ENCODE measurements at places on chromosomes 12 and 14.
A peak's percentile ranks its signal among the peaks of the same experiment; 100 is the strongest.

GRCh38 chr14:100076133-100076532 is 10.9 kb downstream of the EVL start:
- no peak for DNase-seq

GRCh38 chr14:73465823-73466532 is 7.6 kb upstream of the NUMB start:
- DNase-seq, result no peak

DNA sequence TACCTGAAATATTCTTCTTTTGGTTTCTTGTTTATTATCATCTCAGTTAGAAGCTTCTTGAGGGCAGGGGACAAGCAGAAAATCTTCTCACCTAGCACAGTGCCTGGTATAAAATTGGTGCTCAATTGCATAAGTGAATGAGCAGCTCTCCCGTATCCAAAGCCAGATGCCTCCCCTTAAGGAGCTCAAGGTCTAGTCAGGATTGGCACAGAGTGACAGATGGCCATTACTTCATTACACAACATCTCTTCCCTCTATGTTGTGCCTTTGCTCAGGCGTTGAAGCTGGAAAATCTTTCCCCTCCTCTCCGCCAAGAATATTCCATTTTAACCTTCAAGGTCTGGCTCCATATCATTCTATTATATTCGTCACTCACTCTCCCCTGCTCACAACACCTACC is 3.6 kb downstream of the SLC4A8 start:
- no peak for DNase-seq

- no peak for DNase-seq
These were observed 7.5 kb downstream of the NUBPL start for GRCh38 chr14:31568671-31569070.

GRCh38 chr14:56261046-56261445 is 142.8 kb downstream of the PELI2 start:
- no peak for DNase-seq

- no peak for DNase-seq
These were observed 5.7 kb upstream of the NEK9 start for GRCh38 chr14:75132382-75133086.

DNA sequence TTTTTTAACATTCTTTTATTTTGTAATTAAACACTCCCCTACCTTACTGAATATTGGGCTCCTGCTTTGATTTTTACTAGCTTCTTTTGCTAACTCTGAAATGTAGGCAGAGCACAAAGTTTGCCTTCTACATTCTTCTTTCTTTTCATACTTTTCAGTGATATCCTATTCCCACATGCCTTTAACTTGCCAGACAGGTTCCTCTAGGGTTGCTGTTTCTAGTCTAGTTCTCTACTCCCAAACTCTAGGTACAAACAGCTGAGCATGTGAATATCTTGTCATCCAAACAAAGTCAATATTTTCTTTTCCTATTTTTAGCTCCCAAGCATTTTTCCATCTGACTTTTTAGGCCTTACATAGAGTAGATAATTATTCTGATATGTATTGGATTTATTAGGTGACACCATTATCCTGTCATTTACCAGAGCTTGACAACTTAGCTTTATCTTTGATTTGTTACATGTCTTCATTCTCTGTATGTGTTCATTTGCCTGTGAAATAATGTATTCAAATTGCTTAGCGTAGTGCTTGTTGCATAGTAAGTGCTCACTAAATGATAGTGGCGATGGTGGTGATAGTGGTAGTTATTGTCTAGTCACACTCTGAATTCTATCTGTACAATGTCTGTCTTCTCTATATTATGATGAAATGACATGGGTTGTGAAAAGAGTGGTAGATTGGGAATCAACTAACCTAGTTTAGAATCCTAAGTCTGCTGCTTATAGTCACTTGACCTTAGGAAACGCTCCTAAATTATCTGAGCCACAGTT is 73.6 kb upstream of the DNM1L start:
- DNase-seq, result no peak

GRCh38 chr12:116065606-116066005 is 211.9 kb downstream of the MED13L start:
- DNase-seq, result no peak

DNA sequence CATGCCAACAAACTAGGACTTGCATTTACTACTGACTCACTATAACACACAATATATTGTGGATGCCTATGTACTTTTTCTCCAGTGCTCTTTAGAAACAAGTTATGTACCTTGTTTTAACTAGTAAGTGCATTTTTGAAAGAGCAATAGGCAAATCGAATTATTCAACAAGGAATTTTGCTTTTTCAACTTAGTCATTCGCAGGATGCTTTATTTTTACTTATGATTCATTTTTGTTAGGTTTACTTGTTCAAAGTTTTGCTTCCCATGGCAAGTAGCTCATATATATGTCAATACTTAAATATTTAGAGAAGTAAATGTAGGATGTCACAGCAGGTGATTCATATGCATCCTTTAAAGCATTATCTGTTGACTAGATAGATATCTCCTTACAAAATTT is 149.8 kb downstream of the PELI2 start:
- peak; percentile 52 for DNase-seq

GRCh38 chr14:104112609-104113571 is 25.5 kb upstream of the KIF26A start:
- DNase-seq, result no peak

DNA sequence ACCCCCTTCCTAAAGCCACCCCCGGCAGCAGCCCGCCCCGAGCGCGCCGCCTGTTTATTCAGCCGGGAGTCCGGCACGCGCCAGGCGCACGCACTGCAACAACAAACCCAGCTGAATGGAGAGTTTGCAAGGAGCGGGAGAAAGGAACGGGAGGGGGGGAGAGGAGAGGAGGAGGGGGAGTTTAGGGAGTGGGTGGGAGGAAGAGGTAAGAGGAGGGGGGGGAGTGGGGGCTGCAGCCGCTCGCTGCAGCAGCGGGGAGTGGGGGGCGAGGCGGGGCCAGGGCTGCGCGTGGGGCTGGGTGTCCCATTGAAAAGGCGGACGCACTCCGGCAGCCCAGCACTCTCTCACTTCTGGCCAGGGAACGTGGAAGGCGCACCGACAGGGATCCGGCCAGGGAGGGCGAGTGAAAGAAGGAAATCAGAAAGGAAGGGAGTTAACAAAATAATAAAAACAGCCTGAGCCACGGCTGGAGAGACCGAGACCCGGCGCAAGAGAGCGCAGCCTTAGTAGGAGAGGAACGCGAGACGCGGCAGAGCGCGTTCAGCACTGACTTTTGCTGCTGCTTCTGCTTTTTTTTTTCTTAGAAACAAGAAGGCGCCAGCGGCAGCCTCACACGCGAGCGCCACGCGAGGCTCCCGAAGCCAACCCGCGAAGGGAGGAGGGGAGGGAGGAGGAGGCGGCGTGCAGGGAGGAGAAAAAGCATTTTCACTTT is at the start of gene ASCL1:
ASCL1 (plus strand) TSS at position 336 of the 712 bp plus-strand sequence. CDS start 571 bp downstream, outside the sequence.
- no peak for DNase-seq

DNA sequence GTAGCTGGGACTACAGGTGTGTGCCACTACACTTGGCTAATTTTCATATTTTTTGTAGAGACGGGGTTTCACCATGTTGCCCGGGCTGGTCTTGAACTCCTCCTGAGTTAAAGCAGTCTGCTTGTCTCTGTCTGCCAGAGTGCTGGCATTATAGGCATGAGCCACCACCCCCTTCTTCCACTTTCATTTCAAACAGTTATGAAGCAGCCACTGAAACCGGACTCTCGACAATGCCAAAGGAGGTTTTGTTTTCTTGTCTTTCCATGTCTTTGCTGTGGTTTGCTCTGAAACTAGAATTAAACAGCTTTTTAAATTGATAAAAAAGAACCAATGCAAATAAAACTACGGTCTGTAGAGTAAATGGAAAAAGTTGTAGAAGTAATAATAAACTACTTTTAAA is 30.4 kb downstream of the RAP1B start:
- no peak for DNase-seq

GRCh38 chr12:76303989-76304460 is 44.2 kb downstream of the BBS10 start:
- DNase-seq, result no peak

DNA sequence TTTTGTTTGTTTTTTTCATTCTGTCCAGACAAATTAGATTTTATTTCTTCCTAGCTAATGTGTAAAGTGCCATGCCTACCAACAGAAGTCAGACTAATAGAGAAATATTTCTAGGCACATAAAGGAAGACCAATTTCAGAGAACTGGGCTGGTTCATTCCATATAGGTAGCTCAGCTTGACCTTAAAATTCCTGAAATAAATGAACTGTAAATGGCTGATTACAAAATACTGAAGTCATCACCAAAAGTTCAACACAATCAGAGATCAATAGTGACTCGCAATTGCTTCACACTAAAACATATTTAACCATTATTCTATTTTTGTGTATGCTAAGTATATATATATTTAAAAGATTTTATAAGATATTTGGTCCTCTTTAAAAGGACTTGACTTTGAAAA is 34.2 kb downstream of the PTPRB start:
- DNase-seq, result no peak

- no peak for DNase-seq
These were observed 34.2 kb downstream of the ARID4A start for GRCh38 chr14:58332561-58332960.

DNA sequence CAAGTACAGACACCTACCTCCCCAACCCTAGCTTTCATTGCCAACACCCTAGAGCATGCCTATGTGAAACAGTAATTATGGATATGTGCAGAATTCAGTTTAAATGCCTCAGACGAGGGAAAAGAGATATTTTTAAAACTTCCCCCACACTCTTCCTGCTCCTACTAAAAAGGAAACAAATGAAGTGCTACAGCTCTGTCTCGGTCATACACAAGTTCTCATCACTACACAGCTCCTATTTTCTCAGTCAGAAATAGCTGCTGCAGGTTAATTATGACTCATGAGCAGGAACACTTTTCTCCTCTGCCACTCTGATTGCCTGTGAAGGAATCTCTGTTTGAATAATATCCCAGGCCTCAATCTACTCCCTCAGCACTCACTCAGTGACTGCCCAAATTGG is 703.6 kb upstream of the FLRT2 start:
- peak; percentile 14 for DNase-seq

DNA sequence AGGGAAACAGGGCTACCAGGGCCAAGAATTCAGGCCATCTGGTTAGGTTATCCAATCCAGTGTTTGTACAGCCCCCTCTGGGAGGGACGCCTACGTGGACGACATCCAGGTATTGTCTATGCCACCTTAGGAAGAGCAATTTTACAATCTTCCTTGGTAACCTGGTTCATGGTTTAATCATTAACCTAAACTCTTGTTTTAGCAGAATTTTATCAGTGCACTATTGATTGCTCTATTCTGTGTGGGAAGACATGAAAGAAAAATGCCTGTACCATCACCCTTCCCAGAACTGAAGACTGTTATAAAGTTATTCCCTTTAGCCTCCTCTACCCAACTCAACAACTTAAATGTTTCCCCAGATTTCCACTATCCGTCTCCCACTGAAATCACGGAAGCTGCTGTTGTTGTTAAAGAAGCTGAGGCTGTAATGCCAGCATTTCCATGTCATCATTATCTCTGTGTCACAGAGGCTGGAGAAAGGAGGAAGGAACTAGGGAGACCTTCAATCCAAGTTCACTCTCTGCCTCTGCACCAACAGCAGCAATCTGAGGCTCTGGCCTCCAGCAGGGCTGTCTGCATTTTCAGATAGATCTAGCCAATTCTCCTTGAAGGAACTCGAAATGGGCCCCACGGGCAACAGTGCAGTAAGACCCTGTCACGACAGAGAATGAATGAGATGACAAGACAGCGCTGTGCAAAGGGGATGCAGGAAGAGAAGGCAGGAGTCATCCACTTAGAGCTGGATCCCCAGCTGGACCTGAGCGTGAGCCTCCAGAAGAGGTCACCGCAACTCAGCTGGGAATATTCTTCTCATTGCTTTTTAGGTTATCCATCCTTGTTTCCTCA is 183.4 kb upstream of the GZMB start:
- no peak for DNase-seq

- DNase-seq, result no peak
These were observed 2.3 kb downstream of the NRXN3 start for GRCh38 chr14:78172428-78172827.

DNA sequence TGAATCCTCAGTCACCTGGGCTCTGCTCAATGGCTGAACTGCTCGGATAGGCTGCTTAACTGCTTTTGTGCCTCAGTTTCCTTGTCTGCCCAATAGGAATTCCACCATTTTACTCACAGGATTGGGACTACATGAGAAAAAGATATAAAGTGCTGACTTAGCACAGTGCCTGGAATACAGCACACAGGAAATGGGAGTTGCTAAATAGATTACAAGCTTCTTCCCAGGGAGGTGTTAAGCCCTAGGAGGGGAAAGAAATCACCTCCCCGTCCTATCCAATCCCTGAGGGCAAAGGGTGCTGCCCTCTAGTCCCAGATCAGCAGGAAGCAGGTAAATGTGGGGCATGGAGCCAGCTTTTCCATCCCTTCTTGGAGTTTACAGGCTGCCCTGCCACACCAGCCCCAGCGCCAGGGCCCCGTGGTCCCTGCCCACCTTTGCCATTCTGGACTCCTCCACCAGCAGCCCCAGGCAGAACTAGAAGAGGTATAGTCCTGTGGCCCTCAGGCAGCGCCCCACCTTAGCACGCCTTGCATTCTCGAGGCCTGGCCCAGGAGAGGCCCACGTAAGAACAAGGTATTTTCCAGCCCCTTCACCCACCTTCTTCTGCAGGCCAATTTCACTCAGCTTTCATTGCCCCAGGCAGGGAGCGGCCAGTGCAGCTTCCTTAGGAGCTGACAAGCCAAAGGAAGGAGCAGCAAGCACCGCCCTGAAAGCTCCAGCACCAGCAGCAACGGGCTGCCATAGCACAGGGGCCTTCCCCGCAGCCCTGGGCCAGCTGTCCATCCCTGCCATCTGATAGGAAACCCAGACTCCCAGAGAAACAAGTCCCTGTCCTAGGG is 28.8 kb upstream of the RPLP0 start:
- DNase-seq, result no peak

DNA sequence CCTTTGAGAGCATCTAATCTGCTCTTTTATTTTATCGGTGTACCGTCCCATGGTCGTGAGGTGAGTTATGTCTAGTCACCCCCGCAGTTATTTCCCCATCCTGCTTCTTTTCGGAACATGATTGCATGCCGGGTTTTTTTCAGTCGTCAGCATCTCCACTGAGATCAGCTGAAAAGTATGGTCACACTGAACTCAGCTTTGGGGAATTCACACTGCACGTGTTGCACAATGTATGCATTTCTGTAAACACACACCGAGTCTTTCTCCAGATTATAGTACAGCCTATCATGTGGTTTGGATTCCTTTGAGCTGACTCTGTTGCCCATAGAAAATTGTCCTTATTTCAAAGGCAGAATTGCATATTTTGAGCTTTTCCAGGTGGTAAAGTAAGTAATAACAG is 24.6 kb downstream of the PLXNC1 start:
- DNase-seq, result peak; percentile 2

GRCh38 chr14:95222151-95222631 is 64.9 kb upstream of the DICER1 start:
- peak; percentile 14 for DNase-seq

DNA sequence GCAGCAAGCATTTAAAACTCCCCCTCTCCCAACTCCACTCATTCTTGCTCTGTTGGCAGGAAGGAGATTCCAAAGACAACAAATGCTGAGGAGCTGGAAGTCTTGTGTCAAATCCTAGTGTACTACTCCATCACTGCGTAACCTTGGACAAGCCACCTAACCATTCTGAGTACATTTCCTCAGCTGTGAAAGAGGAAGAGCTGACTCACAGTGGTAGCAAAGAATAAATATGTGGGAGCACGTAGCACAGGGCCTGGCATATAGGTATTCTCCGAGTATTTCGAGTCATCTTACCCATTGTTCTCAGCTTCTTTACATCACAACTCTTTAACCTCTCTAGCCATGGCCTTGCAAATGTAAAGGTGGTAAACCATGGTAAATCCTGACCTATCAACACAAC is 28.7 kb downstream of the EGLN3 start:
- DNase-seq, result peak; percentile 29

GRCh38 chr12:92408072-92408900 is 262.6 kb upstream of the BTG1 start:
- no peak for DNase-seq

Measured in epithelial cell of prostate (primary cell).